NCI-H526 treated with DMSO at 0.1 percent for 48 hours (cell line): ENCODE measurements at places on chromosomes 3 and 15.

DNA sequence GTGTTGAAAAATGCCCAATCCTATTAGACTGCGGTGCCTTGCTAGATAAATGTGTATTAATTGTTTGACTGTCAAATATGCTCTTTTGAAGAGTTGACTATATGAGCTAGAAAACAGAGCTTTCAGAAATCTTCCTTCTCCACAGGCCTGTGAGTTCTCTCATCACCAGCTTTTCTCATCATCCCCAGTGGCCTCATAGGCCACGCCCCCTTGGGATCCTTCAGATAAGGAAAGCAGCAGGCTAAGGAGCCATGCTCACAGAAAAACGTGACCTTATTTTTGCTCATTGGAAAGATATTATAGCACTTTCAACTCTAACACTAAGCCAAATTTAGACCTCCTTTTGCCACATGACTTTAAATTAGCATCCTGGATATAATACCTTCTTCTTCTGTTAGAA lies 514.4 kb upstream of the ARRDC4 start:
- DNase-seq, result no peak

DNA sequence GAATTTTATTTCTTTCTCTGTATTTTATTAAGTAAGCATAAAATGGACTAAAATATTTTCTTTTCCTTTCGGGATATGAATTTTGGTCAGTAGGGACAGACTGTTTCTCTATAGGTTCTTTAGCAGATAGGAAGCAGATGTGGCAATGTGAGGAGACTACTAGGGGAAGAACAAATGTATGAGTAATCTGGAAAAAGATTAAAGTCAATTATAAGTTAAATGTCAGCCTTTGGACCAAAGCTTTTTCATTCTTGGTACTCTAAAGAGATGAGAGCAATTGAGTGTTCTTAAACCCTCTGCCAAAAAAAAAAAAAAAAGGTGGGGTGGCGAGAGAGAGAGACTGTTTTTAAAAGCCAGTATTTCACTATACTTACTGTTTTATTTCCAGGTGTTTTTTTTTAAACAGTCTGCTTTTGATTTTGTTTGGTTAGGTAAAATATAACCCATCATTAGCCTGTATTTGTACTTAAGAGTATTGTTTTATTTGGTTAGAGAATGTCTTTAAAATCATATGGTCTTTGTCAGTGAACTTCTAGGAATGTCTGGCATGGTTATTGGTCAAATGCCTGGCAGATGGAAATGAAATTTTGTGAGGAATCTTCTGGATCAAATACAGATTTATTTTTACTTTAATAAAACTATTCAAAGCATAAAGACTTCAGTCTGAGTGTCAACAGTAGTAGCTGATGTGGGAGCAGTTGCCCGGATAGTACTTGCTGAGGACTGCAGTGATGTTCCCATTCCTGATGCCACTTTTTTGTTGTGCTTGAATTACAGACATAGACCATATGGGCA lies 63.8 kb downstream of the LRRC49 start:
- no peak for DNase-seq

DNA sequence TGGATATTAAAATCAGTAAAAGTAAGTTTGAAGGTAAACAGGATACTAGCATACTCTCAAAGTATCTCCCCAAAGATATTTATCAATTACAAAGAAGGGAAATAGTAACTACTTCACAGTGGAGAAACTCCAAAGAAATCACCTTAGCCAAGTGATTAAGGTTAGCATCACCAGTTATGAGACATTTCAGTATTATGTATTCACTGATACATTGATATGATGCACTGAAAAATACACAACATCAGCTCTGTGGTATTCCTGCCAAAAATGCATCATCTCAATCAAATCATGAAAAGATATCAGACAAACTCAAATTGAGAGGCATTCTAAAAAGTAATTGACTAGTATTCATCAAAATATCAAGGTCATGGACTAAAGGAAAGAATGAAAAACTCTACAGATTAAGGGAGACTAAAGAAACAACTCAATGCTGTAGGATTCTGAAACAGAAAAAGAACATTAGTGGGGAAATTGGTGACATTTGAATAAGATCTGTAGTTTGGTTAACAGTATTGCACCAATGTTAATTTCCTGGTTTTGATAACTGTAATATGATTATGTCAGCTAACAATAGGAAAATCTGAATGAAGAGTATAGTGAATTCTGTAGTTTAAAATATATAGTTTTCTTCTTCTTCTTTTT lies 215.4 kb downstream of the UACA start:
- DNase-seq, result no peak

DNA sequence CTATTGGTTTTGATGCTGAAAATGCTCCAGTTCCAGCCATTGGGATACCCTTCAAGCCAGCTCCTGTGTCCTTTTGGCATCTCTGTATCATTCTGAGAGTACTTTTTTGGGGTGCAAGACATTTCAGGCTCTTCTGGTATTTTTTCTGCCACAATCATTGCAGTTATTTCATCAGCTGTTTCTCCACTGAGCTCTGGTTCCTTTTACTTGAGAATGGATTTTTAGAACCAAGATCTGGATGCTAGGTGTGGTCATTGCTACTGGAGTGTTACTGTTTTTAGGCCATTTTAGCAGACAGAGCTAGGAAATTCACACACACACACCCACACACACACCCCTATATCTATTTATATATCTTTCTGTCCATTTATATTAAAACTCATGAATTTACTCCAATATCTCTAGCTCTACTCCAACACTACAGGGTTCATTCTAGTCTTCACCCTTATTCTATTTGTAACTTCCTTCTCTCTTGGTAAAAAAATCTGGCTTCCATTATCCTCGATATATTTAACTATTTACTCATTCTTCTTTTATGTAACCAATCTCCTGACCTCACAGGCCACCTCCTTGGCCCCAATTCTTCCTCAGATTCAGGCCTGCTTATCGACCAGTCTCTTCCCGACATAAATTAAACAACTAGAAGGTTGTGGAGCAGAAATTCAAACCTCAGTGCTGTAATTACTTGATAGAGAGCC lies 17.0 kb downstream of the SLC35G2 start:
- no peak for DNase-seq

DNA sequence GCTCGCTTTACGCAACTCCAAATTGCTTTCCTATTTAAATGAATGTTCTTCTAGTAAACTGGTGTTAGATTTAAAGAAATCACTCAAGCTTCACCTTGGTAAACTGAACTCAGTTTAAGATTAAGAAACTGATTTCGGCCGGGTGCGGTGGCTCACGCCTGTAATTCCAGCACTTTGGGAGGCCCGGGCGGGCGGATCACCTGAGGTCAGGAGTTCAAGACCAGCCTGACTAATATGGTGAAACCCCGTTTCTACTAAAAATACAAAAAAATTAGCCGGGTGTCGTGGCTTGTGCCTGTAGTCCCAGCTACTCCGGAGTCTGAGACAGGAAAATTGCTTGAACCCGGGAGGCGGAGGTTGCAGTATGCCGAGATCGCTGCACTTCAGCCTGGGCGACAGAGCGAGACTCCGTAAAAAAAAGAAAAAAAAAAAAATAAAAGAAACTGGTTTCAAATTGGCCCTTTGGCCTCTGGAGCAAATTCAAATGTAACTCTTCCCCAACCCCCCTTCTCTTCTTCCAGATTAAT lies 1.7 kb downstream of the SKIL start:
- DNase-seq, result no peak

- no peak for DNase-seq
These were observed 8.0 kb downstream of the ZBBX start for GRCh38 chr3:167372138-167372537.

DNA sequence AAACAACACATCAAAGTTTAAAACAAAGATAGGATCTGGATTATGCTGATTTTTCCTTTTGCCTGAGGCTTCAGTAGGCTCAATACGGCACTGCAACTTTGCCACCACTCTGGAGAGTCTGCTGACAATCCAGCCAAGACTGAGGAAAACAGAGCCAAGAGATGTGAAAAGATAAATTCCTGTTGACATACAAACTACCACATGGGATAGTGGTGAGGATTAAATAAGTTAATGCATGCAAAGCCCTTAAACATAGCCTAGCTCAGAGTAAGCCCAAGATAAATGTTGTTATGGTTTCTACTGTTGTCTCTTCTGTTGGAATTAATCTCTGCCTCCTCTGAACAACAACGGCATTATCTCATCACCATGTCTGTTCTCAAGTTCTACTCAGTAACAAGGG lies 245.9 kb upstream of the LMCD1 start:
- no peak for DNase-seq

DNA sequence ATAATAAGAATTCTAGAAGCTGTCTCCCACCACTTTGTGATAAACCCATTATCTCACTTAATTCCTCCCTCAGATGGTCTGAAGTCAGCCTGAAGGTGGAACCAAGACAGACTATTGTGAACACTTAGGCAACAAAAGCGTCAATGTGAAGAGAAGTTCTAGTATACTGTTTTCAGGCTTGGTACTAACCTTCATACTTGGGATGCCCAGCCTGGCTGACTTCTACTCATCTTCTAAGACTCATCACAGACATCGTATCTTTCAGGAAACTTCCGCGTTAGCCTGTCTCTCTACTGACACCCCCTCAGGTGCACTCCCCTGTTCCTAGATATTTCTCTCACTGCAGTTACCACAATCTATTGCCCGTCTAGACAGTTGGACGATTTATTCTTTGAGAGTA lies 201.2 kb downstream of the SATB1 start:
- no peak for DNase-seq

GRCh38 chr3:59978979-59979378 lies 929.2 kb upstream of the CFAP20DC start:
- no peak for DNase-seq
